Activated CD4-positive, alpha-beta T cell treated with anti-CD3 and anti-CD28 coated beads, Interleukin-2, amount 10 ng/mL, durations not matched to agents 7 days and 5 days (primary cell): ENCODE measurements at places on chromosomes 3 and 15.

GRCh38 chr3:43997316-43997715, 244.4 kb upstream of the TOPAZ1 start:
- no peak for DNase-seq

DNA sequence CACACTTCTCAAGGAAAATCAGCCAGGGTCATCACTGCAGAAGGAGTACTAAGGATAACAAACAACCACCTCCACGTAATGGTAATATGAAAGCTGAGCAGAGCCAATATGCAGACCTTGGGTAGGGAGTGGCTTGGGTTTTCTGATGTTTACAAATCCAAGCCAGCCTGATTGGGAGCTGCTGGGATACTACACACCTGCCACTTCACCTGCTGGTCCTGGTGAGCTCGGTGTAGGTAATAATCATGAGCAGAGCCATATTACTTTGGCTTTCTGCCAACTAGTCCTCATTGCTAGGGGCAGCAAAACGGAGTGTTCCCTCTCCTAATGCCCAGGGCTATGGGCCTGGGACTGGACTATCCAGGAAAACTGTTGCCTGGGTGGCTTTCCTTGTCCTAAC, 433.5 kb upstream of the PPP2R3A start:
- DNase-seq: no peak

DNA sequence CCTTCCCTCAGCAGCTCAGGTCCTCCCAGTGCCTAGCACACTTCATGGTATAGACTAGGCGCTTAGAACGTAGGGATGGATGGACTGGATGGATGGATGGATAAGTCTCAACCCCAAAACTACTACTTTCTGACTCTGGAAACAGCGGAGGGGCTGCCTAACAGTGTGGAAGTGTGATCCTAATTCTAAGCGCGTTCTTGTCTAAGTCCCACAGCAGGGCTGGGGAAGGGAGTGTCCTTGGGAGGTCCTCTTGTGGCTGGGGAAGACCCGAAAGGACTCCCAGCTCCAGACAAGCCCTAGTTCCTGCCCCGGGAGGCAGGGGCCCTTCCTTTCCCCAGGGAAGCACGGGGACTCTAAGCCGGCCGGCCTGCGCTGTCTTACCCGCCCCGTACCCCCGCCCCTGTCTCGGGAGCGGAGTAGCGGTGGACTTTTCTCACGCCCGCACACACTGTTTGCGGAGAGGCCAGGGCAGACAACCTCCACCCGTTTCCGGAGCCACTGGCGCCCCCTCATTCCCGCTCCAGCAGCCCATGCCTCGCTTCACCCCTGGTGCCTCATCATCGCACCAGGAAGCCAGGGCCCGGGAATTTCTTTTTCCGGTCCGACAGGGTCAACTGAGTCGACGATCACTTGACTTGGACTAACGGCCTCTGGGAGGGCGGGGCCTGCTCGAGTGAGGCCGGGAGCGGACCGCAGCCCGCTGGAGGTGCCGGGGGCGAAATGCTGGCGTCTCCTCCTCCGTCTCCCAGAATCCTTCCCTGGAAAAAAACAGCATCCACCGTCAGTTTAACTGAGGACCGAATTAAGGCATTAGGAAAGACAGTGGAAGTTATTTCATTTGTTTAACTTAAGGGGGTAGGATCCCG, 133.3 kb downstream of the TBC1D2B start:
- DNase-seq: peak; percentile 27

DNA sequence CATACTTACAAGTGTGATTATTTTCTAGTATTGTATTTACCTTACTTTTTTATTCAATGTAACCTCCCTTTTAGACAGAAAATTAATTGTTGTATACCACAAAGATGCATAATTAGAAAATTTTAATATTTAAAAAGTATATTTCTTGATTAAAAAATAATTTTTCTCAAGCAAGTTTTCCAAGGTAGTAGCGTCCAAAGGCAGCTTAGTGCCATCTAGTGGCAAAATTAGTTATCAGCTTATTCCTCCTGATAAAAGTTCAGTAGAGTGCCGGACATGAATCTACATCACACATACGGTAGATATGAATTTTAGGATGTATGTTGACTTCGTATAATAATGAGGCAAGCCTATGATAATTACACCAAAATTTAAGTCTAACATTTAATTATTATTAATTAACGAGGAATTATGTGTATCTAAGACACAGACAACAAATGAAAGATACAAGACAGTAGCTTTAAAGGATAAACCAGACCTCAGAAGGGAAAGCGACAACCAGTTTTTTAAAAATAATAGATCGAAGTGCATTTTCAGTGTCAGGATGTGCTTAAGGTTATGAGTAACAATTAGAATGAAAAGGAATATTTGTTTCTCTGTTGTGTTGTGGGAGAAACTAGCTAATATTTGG, 405.9 kb downstream of the ROBO1 start:
- no peak for DNase-seq

DNA sequence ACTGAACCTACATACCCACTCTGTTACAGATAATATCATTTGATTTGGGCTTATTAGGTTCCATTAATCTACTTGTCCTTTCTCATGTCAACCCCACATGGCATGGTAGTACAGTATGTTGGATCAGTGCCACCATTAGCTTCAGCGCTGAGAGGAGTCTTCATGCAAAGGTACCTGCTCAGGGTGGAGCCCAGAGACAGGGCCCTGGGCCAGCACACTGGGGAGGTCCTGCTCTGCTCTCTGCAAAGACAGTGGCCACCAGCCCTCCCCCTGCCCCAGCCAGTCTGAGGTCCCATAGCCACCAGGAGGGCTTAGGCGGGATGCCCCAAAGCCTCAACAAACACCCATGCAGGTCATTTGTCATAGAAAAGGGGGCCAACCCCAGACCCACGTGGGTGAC, 71.0 kb downstream of the ATP10A start:
- no peak for DNase-seq

- no peak for DNase-seq
These were observed 5.9 kb downstream of the ATP8B4 start for GRCh38 chr15:50113187-50113505.

DNA sequence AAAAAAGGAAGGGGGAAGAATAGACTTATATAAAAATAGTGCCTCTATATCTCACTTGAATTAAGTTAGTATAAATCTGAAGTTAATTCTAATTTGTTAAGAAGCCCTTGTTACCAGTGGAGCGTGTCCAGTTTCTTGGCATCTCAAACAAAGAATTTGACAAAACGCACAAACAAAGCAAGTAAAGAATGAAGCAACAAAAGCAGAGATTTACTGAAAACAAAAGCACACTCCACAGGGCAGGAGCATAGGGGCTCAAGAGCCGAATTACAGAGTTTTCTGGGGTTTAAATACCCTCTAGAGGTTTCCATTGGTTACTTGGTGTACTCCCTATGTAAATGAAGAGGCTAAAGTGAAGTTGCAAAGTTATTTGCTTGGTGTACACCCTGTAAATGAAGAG, 34.0 kb upstream of the GK5 start:
- no peak for DNase-seq

DNA sequence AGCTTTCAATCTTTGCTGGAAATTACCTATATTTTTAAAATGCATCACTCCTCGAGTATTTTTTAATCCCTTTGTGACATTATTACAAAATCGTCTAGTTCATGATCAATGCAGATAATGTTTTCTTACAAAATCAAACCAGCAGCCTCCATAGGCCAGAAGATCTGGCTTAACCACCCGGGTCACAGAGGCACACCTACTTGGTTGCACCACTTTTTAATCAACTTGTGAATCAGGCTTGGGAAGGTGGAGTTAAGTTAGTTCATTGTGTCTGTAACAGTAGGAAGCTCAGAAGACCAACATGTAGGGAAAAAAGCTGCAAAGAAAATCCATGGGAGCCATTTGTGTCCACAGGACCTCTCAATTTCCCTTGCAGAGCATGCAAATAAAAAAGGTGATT, 148.0 kb downstream of the TP63 start:
- no peak for DNase-seq

- no peak for DNase-seq
These were observed 15.9 kb upstream of the SMAD3 start for GRCh38 chr15:67049351-67050044.

DNA sequence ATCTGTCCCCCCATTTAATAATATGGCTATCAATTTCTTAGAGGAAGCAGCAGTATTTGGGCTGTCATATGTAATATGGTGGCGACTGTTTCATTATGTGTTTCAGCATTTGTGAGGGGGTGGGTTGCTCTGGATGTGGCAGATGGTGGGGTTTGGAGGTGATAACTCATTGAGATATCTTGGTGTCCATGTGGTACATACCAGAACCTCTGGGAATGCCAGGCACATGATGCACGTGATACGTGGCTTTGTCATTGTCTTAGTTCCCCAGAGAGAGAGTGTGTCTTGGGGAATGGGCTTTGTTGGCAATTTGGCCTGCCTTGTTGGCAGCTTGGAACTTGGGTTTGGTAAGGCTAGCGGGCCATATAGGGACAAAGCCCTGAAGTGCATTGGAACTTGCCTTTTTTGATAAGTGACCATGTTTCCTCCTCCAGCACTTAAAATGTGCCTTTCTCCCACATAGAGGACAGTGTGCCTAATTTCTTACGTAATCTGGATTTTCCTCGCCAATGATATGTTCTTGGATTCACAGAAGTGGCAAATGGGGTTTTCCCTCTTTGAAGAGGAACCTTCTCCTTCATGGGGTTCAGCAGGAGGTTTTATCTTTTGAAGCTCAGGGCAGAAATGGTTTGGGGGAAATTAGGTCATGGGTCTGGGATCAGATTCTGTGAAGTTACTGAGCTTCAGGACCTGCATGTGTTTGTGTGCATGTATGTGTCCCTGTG, 79.5 kb downstream of the DNASE1L3 start:
- no peak for DNase-seq

- DNase-seq: no peak
These were observed 31.3 kb downstream of the NOX5 start for GRCh38 chr15:69045802-69046201.

DNA sequence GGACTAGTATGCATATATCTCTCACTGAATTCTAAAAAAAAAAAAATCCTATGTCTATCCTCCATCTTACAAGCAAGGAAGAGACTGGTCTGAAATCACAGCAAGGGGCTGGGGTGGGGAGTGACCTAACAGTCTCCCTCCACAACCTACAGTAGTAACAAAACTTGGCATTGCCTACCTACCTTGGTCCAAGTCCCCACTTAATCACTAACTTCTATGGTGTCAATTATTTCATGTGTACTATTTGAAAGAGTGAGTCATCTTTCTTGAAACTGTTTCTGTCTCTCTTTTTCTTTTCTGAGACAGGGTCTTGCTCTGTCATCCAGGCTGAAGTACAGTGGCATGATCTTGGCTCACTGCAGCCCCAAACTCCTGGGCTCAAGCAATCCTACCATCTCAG, 36.8 kb downstream of the CHAC1 start:
- DNase-seq: no peak

GRCh38 chr15:80789796-80790195, 10.6 kb downstream of the CEMIP start:
- no peak for DNase-seq

GRCh38 chr3:97241417-97241816, 427.0 kb downstream of the EPHA6 start:
- DNase-seq: no peak

- DNase-seq: no peak
These were observed 192.7 kb downstream of the SUCLG2 start for GRCh38 chr3:67461667-67462142.

- no peak for DNase-seq
These were observed 166.7 kb upstream of the PRICKLE2 start for GRCh38 chr3:64392001-64392400.

GRCh38 chr3:123722456-123722855, 137.6 kb upstream of the HACD2 start:
- no peak for DNase-seq

DNA sequence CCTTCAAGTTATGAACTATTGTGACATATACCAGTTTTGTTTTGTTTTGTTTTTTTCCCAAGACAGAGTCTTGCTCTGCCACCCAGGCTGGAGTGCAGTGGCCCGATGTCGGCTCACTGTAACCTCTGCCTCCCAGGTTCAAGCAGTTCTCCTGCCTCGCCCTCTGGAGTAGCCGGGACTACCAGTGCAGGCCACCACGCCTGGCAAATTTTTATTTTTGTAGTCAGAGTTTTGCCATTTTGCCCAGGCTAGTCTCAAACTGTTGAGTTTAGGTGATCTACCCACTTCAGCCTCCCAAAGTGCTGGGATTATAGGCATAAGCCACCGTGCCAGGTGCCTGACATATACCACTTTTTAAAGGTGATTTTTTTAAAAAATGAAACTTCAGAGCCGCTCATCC, 74.6 kb downstream of the ARRDC4 start:
- DNase-seq: no peak

- peak; percentile 14 for DNase-seq
These were observed 105.9 kb upstream of the HERC1 start for GRCh38 chr15:63939531-63940130.

DNA sequence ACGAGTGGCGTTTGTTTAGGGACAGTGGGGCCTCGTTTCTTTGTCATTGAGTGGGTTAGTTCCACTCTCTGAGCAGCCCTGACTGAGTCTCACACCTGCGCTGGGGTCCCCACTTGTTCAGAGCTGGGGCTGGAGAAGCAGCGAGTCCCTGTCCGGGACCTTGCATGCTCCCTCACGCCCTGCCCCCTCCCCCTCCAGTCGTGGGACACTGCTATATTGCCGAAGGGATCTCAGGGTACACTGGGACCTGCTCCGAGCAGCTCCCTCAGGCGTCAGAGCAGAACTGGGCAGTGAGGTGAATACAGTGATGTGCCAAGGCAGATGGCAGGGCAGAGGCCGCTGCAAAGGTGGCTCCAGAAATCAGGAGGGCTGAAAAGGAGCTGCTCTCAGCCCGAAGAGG, 59.9 kb upstream of the KLF13 start:
- no peak for DNase-seq

- DNase-seq: no peak
These were observed 9.4 kb downstream of the ZNF639 start for GRCh38 chr3:179332240-179332639.

- no peak for DNase-seq
These were observed 196.6 kb upstream of the BCL6 start for GRCh38 chr3:187941848-187942194.

- DNase-seq: no peak
These were observed 764.9 kb upstream of the GOLIM4 start for GRCh38 chr3:168860592-168860991.

GRCh38 chr3:76122007-76122406, 336.7 kb upstream of the ZNF717 start:
- DNase-seq: no peak

DNA sequence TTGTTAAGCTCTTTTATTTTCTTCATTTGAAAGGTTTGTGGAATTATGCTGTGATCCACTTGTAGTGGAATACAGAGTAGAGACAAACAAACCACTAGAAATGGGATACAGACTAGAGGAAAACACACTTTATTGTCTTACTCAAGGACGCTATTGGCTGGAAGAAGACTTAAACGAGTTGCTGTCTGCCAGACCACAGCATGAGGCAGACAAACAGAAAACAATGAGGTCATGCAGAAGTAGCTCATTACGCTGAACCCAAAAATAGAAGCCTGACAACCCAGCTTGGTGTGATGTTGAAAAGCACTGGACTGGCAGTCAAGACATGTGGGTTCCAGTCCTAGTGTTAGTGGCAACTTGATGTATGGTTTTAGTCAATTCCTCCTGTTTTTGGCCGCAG, 62.4 kb upstream of the P3H2 start:
- DNase-seq: no peak

- no peak for DNase-seq
These were observed 45.4 kb upstream of the TRAK1 start for GRCh38 chr3:42045708-42046243.

GRCh38 chr15:69086427-69087204, 72.1 kb downstream of the NOX5 start:
- DNase-seq: no peak
